Epithelial cell of proximal tubule (primary cell): ENCODE measurements at places on chromosomes 6 and 20. TPM values are rescaled to one million over a fixed set of nuclear protein-coding genes. Genes with fewer than 3 reads are reported as not detected.

GRCh38 chr6:39208223-39208739 lies 21.0 kb downstream of the KCNK5 start:
- DNase-seq: no peak

DNA sequence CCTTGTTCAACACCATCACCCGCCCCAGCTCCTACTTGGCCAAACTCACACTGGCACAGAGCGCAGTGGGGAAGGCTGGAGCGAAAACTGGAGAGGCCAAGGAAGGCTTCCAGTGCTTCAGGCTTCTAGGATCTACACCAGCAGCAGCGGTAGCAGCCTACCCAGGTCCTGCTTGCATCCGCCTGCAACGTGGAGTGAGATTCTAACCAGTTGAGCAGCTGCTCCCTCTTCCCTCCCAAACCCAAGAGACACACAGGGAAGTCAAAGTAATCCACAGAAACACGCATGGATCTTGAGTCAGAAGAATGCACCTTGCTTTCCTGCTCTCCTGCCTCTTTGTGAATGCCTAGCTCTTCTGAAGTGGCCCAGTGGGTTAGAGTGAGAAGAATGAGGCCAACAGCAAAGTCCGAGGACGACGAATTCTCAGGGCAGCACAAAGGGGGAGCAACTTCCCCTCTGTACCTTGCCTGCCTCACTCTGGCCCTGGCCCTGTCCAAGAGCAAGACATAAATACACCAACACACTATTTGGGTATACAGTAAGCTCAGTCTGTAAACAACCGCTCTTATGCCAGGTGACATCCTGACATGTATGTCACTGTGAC lies 95.9 kb upstream of the FOXQ1 start:
- DNase-seq: no peak

GRCh38 chr6:161353208-161353613 lies 79.3 kb upstream of the AGPAT4 start:
- no peak for DNase-seq

GRCh38 chr6:142950291-142950690 lies 5.3 kb upstream of the HIVEP2 start:
- no peak for DNase-seq

GRCh38 chr6:149118737-149119653 lies 198.5 kb upstream of the TAB2 start:
- no peak for DNase-seq

- no peak for DNase-seq
Measured at GRCh38 chr6:140912686-140913085, 1220.0 kb upstream of the GJE1 start.

DNA sequence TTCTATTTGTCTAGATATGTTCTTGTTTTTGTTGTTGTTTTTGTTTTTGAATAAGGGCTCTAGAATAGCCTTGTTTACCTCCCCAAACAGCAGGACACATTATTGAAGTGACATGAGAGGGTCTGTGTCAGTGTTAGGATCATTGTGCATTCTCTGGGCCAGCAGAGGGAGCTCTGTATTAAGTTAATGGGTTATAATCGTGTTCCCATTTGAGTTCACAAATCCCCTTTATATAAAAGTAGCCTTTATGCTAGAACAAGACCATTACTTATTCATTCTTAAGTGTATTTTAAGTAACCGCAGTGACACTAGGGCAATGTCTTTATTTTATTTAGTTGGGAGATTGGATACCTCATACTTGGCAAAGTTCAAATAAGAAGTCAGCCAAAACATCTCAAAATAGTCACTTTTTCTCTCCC lies 44.8 kb downstream of the STK4 start:
- no peak for DNase-seq

DNA sequence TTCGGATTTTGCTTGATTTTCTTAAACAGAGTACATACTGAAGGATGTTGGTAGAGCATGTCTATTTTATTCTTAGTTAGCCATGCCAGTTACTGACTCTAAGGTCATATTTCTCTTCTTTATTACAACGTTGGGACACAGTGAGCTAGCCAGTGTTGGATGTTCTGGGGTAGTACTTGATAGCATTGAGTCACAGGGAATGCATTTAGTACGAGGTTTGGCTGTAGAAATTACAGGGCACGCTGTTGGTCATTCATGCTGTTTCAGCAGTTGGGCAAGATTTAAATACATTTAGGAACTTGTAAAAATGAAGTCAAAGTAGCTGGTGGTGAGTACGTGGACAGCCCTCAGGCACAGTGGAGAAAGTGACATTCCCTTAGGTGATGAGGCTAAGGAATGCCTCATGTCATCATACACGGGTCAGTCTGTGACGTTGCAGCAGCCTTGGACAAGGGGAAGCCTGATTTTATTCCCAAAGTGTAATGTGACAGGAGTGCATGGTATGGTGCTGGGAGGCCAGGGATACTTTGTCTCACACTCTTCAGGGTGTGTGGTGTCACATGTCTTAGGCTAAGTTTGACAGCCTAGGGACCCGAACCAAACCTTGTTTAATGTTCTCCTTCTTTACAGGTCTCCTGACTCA lies 57.7 kb upstream of the SLC22A1 start:
- no peak for DNase-seq

DNA sequence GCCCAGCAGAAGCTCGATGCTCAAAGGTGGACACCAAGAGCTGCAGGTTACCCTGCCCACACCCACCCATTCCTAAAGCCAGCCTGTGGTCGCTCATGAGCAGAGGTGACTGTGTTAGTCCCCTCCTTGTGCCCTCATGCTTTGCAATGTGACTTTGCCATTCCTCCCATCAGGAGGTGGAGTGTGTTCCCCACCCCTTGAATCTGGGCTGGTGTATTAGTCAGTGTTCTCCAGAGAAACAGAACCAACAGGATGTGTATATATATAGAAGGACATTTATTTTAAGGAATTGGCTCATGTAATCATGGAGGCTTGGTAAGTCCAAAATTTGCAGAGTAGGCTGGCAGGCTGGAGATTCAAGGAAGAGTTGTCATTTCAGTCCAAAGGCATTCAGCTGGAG lies 54.4 kb upstream of the RNF24 start:
- DNase-seq: no peak

DNA sequence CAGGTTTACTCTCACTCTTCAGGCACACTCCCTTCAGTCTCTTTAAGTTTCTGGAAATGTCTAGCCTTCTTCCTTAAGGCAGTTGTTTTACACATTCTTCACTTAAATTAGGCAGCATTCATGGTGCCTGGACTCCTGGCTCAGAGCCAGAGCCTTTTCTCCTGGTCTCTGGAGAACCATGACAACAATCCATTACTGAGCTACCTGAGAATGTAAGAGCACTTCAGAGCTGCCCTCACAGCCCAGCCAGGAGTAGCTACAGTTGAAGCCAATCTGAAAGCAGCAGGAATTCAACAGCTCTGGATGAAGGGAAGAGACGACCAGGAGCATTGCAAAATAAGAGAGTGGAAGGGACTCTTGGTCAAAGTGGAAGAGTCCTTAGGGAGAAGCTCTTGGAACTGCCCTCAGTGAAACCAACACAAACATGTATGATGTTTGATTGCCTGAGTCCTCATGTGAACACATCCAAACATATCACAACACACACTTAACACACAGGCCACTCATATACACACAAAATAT lies 416.8 kb upstream of the SPTLC3 start:
- no peak for DNase-seq

- DNase-seq: peak; percentile 63
Measured at GRCh38 chr6:140436023-140436811, 1061.8 kb upstream of the CITED2 start.

- no peak for DNase-seq
Measured at GRCh38 chr6:2141644-2142290, 103.6 kb downstream of the GMDS start.

GRCh38 chr6:148793721-148794120 lies 46.9 kb downstream of the UST start:
- no peak for DNase-seq

GRCh38 chr6:14933183-14933544 lies 312.7 kb upstream of the JARID2 start:
- no peak for DNase-seq

Gene CST2
- not detected in 2 replicates for total RNA-seq

Gene SLPI
- total RNA-seq: 20.5 and 68.1 TPM in 2 replicates

Gene DAAM2
- 0.35 and 0.87 TPM in 2 replicates for total RNA-seq

Gene SPATS1
- not detected in 2 replicates for total RNA-seq
